Vagina (tissue), 2 donors: ENCODE measurements at places on chromosomes 11 and 22. TPM values are rescaled to one million over a fixed set of nuclear protein-coding genes. Genes with fewer than 3 reads are reported as not detected.

Gene MYRF
- total RNA-seq, result 0.25 TPM

Gene SCN3B
- total RNA-seq, result 3.2 TPM

Gene OR2AG2
- total RNA-seq, result not detected

DNA sequence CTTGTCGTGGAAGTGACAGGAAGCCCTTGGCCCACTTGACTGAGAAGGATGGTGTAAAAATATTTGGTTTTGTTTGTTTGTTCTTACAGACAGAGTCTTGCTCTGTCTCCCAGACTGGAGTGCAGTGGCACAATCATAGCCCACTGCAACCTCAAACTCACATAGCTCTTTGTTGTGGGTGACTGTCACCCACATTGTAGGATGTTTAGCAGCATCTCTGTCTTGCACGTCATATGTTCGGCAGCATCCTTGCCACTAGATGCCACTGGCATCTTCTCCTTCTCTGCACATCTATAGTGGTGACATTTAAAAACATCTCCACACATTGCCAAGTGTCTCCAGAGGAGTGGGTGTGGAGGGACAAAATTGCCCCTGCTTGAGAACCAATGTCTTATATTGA is 56.8 kb downstream of the PRR5L start:
- DNase-seq, result no peak

Gene OR8A1
- total RNA-seq, result not detected

DNA sequence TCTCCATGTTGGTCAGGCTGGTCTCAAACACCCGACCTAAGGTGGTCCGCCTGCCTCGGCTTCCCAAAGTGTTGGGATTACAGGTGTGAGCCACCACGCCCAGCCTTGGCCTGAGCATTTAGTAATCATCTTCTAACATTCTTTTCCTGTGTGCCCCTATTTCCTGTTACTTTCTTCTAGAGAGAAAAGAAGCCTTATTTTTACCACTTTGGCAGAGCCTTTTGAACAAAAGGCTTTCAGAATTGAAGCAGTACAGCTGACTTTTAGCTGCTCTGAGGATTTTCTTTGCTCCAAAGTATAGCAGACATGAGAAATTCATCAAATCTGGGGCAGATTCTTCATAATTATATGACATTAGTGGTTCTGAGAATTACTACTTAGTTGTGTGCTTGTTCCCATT is 13.4 kb downstream of the MORC2 start:
- DNase-seq, result no peak

GRCh38 chr11:15627560-15627959 is 512.8 kb downstream of the INSC start:
- DNase-seq, result no peak

DNA sequence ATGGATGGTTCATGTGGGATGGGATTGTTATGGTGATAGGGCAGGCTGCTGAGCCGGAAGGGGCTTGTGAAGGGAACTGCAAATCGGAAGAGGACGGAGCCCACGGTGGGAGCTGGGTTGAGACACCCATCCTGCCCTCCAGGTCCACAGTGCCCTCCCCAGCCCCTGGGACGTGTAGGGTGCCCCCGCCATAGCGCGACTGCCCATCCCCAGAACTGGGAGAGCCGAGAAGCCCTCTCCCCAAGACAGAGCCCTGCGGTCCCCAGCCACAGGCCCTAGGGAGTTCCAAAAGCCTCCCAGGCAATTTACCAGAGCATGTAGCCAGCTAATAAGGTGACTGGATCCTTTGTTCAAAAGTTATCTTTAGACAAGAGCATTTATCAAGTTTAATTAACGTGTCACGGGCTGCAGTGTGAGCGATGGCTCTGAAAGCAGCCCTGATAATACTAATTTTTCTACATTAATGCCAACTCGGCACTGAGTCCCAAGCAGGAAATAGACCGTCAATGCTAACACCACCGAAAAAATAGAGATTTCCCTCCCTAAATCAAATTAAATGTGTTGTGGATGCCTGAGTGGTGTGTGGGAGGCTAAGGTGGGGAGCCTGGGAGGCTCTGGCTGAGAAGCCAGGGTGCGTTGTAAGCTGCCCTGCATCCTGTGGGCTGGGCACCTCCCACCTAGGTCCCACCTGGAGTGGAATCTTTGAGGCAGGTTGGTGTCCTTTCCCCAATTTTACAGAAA is 76.8 kb upstream of the RTL6 start:
- DNase-seq, result no peak

Gene RHOD
- total RNA-seq, result 26.5 TPM

GRCh38 chr11:71115770-71116692 is 136.3 kb downstream of the SHANK2 start:
- DNase-seq, result no peak

Gene MS4A12
- total RNA-seq, result not detected

- peak; percentile 95 for DNase-seq
Observed at GRCh38 chr11:1338201-1339065, 29.0 kb upstream of the TOLLIP start.

GRCh38 chr11:100647861-100648260 is 39.2 kb upstream of the ARHGAP42 start:
- DNase-seq, result no peak

DNA sequence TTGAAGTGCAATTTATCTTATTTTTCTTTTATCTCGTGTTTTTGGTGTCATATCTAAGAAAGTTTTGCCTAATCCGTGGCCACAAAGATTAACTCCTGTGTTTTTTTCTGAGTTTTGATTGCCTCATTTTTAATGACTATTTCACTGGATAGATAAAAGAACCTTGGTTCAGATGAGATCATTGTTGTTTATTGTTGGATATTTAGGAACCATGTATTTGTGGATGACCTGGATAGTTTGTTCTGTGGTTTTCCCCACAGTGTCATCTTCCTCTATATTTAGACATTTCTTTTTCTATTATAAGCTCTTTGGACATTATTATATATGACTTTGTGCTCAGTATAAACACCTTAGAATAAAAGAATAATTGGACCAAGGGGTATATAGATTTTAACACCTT is 37.2 kb downstream of the PPP6R3 start:
- DNase-seq, result no peak

Gene ALKBH8
- total RNA-seq, result 3.4 TPM

- DNase-seq, result no peak
Observed at GRCh38 chr11:16356057-16356760, at the start of gene SOX6. SOX6 (minus strand) TSS chr11:16356546; CDS start chr11:16341248, 15,298 bp downstream.

GRCh38 chr11:109971184-109971523 is 122.0 kb upstream of the ZC3H12C start:
- no peak for DNase-seq

DNA sequence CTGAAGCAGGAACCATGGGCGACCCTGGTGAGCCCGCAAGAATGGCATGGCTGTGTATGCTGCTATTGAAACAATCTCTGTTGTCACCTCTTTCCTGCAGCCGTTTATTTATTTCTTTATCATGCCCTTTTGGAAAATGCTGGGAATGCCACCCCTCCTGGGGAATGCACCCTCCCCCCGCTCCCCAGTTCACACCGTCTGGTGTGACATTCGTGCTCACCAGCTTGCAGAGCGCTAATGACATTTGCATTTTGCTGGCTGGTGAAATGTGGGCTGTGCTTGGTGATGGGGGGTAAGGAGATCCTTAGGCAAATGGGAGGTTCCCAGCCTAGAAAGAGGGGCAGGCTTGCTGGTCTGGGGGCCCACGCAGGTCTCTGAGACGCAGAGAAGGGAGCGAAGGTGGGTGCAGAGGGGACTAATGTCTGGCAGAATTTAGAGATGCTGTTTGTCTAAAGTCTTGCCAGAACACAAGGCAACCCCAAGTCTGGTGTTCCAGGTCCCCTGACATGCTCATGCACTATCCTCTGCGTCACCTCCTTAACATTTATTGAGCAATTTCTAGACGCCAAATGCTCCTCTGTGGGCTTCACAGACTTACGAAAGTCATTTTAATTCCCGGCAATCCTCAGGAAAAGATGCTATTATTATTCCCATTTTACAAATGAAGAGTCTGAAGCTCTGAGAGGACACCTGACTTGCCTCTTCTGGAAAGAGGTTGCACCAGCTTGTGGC is 91.7 kb downstream of the TP53I11 start:
- no peak for DNase-seq

- DNase-seq, result no peak
Observed at GRCh38 chr11:14705067-14705466, 61.5 kb downstream of the PDE3B start.

Gene CD3D
- 13.8 TPM for total RNA-seq

DNA sequence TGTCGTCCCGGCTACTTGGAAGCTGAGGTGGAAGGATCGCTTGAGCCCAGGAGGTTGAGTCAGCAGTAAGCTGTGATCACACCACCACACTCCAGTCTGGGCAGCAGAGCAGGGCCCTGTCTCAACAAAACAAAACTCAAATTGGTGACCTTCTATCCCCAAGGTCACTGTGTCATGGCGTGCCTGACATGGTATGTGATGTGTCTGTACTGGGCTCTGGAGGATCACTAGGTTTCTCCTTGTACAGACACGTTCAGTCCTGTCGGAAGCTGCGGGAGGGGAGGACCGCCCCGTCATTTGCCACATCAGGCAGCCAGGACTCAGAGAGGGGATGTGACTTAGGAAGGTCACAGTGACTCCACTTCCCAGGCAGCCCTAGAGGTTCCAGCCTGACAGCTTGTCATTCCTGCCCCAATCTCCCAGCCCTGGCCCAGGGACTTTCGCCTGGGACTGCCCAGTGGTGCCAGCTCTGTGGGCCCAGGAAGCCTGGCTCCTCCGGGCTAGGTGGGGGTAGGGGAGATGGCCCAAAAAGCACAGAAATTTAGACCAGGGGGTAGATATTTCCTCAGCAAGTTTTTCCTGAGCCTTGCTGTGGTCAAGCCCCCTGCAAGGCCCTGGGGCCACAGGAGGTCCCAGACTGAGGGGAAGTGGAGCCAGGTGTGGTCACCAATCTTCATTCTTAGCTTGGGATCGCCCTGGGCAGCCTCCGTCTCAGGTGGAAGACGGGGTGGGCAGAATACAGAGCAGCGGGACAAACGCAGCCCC is 53.2 kb downstream of the TRIOBP start:
- DNase-seq, result no peak

GRCh38 chr11:122902951-122903350 is 20.4 kb downstream of the JHY start:
- no peak for DNase-seq

Gene MPZL2
- 165 TPM for total RNA-seq

GRCh38 chr22:29205252-29205593 is 473 bp upstream of the EMID1 start:
- DNase-seq, result no peak

- DNase-seq, result no peak
Observed at GRCh38 chr11:71384561-71384960, 63.6 kb downstream of the DHCR7 start.

Gene NUDT8
- 23.8 TPM for total RNA-seq

Gene MMP1
- total RNA-seq, result not detected

DNA sequence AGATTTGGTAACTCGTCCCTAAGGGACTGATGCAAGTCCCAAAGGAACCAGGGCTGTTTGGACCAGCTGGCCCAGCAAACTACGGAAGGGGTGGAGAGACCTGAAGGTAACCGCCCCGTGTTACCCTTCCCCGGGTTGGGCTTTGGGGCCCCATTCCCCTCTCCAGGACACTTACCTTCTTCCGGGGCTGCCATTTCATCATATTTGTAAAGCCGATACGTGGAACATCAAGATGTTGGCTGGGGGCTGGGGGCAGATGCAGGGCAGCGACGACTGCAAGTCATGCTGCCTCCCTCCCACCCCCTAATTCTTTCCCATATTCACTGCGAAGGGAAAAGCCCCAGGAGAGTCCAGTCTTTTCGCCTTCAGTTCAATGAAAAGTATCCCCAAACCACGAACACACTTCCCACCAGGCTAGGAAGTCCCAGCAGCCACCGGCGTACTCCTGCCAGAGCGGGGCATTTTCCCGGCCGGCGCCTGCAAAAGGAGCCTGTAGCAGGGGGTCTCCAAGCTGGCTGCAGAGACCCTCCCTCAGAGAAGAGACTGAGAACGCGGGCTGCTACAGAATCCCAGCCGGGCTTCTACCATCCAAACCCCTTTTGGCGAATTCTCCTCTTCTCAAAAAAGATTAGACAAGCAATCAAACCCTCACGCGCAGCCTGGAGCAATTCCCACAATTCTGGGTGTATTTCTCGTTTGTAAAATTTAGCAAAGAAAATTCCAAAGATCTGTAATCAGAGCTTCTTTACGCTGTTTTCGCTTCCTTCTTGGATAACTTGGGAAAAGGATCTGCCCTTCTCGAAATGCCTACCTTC is 236.7 kb downstream of the TTC28 start:
- no peak for DNase-seq

Gene PIM3
- 97.2 TPM for total RNA-seq

- DNase-seq, result no peak
Observed at GRCh38 chr11:44303401-44303938, 6.5 kb downstream of the ALX4 start.

DNA sequence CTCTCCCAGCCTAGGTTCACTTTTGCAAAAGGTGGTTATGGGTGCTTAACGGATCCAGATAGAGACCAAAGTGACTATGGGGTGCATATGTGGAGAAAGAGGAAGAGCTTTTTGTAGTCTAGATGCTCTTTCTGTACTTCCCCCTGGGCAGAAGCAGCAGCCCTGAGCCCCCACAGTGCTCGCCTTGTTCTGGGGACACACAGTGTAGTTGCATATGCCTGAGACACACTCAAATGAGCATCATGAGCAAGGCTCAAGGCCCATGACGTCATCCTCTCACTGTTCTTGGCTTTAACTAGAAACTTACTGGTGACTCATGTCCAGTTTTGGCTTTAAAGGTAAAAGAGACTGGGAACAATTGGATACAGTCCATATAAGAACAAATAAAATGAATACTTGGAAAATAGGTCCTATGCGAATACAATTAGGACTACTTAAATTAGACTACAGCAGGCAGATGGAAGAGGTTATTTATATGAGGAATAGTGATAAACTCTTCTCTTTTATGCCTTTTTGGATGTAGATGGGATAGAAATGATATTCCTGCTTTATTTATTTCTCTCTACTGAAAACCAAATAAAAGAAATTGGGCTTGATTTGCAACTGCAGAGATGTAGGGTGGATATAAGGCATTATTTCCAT is 20.1 kb upstream of the PEX26 start:
- DNase-seq, result no peak

DNA sequence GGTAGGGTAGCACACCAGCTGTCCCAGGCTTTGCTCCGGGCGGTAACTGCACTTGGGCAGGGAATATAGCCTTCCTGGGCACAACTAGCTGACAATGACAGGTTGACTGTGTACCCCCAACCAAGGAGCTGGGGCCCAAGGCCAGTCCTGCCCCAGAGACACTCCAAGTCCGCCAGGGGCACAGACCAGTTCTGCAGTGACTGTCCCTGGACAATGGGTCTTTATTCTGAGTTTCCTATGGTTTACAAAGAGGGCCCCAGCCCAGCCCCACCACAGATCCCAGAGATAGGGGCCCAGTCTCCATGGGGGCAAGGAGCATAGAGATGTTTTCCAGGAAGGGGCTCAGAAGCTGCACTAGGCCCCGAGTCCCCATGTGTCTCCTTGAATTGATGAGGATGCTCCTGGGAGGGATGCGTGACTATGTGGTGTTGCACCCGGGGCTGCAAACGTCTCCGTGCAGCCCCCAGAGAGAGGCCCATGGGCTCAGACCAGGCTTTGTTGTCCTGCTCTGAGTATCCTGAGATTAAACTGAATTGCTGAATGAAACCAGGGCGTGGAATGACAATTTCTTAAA is 48.4 kb downstream of the CD6 start:
- no peak for DNase-seq

Gene CNGA4
- total RNA-seq, result not detected

- no peak for DNase-seq
Observed at GRCh38 chr22:19622061-19622441, 92.3 kb upstream of the SEPTIN5 start.

Gene MARK2
- 35.6 TPM for total RNA-seq

Gene CHST1
- 2.0 TPM for total RNA-seq

Gene MYBPC3
- total RNA-seq, result not detected

Gene STARD10
- 75.9 TPM for total RNA-seq

GRCh38 chr11:4388221-4388620 is 5.3 kb downstream of the TRIM21 start:
- DNase-seq, result no peak
